ENCODE measurements at places on chromosomes 5 and 9.

DNA sequence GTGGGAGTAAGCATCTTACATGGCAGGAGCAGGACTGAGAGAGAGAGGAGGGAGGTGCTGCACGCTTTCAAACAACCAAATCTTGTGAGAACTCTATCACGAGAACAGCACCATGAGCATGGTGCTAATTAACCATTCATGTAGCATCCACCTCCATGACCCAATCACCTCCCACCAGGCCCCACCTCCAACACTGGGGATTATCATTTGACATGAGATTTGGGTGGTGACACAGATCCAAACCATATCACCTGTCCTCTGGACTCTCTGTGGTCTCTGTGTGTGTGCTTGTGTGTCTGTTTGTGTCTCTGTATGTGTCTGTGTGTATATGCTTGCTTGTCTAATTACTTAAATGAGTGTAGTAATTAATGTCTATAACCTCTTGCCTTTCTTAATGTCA, 31.1 kb downstream of the SEC61B start:
- DNase-seq = no peak

DNA sequence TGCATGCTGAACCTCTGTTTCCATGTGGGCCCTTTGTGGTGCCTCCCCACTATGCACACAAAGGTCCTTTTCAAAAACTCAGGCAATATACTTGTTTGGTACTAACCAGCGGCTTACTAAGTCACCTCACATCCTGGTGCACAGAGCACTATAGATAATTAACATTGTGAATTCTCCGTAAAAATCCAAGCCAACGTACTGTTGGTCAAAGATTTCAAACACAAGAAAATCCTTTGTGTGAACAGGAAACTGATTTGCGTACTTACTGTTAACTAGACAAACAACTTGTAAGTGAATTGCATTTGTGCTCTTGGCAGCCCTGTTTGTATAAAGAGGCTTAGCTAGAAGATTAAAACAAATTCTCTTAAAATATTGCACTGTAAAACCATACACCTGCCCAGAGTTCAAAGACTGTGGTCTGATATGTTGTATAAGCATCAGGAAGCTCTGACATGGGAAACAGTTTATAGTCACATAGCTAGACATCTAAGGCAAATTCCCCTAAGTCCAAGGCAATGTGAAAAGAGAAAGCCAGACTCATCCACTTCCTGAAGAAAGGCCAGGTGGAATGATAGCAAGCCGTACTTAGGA, 125.0 kb upstream of the SLC12A2 start:
- DNase-seq = no peak

DNA sequence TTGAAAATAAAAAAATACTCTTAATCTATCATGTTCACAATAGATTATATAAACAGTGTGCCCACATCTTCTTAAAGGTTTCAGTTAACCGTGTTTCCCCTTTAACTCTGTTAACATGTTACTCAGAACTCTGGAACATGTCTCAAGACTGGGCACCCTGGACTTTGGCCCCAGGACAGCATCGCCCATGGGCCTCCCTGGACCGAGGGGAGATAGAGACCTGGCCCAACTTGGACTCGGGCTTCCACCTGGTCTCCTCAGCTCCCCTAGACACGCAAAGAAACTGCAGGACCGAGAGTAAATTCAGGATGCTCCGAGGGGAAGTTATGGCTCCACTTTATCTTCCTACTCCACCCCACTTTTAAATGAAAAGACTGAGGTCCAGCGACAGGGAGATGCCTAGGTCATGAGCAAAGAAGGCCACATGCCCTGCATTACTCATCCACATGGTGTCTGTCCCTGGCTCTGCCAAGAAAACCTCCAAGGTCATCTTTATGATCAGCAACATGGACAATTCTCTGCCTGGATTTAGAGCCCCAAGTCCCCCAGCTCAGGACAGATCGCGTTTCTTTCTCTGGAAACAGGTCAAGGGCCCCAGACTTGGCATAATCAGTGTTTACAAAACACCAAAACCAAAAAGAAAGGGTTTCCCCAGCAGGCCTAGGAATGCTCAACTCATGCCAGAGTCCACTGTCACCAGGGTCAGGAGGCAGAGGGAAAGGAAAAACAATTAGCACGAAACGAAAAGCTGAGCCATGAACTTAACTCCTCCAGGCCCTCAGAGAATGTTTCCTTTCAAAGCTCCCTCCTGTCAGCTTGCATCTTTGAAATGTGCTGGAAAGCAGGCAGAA, 17.4 kb downstream of the GPX3 start:
- peak; percentile 71 for DNase-seq

- no peak for DNase-seq
These were observed 68.5 kb downstream of the TENT4A start for GRCh38 chr5:6781716-6782115.

GRCh38 chr9:120221844-120222243, 358.1 kb downstream of the CDK5RAP2 start:
- no peak for DNase-seq

GRCh38 chr5:8824371-8824770, 721.5 kb downstream of the SEMA5A start:
- DNase-seq = no peak

DNA sequence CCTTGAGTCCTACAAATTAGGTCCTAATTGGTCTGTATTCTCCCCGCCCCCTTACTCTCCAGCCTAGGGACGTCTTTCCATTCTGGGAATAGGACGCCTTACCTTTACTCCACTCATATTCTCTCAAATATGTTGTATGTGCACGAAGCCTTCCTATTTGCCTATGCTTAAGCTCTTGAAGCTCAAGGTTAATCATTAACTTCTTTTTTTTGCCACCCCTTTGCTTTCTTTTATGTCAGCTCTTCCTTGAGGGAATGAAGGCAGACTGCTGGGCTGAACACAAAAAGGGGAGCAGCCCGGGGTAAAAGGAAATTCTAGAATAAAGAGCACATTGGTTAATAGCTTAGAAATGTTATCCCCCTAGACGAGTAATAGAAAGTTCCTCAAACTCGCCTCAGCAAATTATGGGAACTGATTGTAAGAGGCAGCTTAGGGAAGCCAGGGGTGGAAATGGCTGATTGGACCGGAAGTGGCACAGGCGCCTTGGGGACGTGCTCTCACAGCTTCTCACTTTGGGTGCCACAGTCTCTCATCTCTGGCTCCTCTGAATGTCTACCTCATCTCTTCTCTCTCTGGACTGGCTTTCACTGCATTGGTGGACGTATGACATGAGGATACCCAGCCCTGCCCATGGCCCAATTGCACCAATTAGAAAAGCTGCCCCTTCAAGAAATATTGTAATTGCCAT, 122.3 kb upstream of the IL12B start:
- no peak for DNase-seq

DNA sequence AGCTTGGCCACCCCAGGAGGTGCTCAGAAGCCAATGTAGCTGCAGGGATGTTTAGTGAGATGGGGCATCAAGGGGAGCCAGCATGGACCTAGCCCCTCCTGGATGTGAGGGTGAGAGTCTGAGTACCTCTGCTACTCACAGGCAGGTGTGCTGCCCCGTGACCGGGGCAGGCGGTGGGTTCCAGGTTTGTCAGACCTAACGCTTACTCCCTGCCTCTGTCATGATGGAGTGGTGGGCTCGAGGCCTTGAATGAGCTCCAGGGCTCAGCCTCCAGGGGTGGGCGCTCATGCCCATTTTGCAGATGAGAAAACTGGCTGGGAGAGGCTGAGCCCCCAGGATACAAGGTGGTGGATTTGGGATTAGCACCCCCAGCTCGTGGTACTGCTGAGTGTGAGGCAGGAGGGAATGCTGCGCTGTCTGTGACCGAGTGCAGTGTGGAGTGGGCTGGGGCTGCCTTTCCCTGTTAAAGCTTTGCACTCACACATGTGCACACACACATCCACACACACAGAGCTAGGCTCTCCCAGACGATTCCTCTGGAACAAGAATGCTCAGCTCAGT, 1.5 kb downstream of the RXRA start:
- DNase-seq = no peak
